ENCODE measurements at places on chromosomes 5 and 9.

- DNase-seq, result no peak
Observed at GRCh38 chr5:76715736-76716455, at the start of gene F2R. F2R (plus strand) TSS chr5:76716126; CDS start chr5:76716308, 182 bp downstream.

- no peak for DNase-seq
Observed at GRCh38 chr5:171801839-171802238, 16.2 kb downstream of the SMIM23 start.

GRCh38 chr9:126661521-126662251 is 48.0 kb downstream of the LMX1B start:
- DNase-seq, result no peak

- no peak for DNase-seq
Observed at GRCh38 chr9:114499528-114499927, 5.7 kb downstream of the WHRN start.

DNA sequence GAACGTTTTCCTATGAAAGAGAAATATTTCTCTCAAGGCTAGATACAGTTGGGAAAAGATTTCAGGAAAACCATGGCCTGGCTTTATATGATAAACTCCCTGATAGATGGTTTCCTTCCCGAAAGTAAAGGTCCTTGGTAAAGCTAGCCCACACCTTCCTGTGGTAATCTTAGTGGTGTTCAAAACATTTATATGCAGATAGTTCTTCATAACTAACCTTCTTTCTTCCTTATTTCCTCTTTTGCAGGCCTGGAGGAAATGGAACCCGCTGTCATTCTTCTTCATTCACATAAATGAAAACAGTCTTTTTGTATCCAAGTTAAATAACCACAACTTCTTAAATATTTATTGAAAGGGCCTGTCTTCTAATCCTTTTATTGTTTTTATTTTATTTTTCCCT is 474.0 kb upstream of the ACTBL2 start:
- DNase-seq, result no peak

GRCh38 chr9:31153250-31153840 is 1231.1 kb upstream of the ACO1 start:
- DNase-seq, result no peak

DNA sequence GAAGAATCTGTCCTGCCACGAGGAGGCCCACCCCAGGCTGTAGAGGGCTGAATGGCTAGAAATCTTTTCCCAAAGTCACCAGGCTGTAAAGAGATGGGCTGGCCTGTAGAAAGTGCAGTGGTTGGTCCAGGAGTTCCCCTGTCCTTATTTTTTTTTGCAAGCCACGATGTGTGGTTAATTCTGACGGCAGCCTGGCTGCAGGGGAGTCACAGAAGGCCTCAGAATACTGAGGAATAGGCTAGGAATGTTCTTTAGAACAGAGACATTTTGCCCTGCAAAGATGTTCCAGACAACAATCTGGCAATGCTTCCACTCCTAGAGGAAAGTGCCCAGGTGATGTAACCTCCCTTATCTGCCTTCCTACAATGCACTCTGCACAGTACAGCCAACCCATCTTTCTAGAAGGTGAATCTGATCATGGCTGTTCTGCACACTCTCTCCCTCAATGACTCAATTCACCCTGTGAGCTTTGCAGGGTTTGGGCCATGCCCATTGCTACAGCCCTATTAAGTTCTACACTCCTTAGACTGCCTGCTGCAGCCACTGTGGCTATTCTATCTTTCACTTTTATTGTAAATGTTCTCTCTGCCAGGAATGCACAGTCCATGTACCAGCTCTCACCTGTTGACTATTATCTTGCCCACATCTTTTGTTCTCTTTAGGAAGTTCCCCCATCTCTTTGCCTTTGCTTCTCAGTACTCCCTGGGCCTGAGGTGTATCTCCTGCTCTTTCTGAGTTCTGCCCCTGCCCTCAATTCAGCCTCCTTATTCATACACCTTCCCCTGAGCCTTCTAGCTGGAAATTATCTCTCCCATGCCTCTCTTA is 377.8 kb upstream of the CLINT1 start:
- DNase-seq, result no peak

DNA sequence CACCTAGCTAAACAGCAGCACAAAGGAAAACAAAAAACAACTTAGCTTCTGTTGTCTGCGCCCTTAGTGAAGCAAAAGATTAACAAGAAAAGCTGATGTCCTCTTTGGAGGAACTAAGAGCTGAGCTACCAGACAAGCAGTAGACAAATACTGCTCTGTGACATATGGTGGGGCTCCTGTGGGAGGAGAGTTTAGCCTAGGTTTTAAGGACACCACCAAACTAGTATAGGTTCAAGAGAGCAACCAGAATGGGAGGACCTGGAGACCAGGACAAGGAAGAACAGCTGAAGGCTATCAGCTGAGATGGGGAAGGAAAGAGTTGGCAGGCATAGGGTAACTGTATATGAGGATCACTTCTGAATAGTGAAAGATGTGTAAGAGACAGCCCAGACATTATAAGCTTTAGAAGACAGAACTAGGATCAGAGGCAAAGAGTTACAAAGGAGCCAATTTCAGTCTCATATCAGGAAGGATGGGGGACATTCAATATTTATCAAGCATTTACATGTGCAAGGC is 27.2 kb downstream of the FBXW2 start:
- no peak for DNase-seq

- DNase-seq, result no peak
Observed at GRCh38 chr9:27537027-27537435, 7.4 kb upstream of the MOB3B start.
